Left kidney (tissue), 8 donors: ENCODE measurements at places on chromosomes 4 and X.
A peak's percentile ranks its signal among the peaks of the same experiment; 100 is the strongest.

GRCh38 chr4:58560736-58561135, 1450.6 kb upstream of the IGFBP7 start:
- DNase-seq = no peak

DNA sequence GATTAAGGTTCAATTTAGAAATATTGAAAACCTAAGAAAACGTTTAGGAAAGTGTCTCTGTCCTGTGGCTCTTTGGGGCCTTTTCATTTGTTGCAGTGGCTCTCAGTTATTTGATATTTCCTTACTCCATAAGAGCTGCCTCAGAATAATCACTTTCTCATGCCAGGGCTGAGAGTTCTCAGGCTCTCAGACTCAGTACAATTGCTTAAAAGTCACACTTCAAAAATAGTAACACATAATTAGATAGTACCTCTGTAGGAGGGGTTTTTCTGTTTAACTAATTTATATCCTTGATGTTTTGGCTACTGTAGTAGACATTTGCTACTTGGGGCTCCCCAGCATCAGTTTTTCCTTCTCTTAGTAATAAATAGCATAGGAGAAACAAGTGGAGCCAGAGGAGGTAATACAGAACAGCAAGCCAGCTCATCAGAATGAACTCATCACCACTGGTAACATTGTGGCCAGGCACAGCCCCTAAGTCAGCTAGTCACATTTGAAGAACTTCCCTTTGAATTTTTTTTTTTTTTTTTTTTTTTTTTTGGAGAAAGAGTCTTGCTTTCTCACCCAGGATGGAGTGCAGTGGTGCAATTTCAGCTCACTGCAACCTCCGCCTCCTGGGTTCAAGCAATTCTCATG, 8.0 kb upstream of the HNRNPD start:
- DNase-seq = no peak

GRCh38 chr4:53589511-53589910, 1.8 kb downstream of the LNX1 start:
- DNase-seq = no peak

DNA sequence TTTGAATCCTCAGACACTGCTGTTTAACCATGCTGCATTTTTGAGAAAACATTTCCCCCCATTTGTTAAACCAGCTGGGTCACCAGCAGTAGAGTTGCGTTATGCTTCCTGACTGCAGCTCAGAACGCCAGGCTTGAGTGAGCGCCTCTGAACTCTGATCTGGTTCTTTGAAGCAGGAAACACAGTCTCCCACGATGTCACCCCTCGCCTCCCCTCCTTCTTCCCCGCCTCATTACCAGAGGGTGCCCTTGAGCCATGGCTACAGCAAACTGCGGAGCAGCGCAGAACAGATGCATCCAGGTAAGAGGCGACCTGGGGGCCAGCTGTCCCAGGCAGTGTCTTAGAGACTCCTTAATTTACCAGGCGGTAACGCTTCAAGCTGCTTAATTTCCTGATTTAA, 78.4 kb downstream of the REPS2 start:
- DNase-seq = peak; percentile 60

DNA sequence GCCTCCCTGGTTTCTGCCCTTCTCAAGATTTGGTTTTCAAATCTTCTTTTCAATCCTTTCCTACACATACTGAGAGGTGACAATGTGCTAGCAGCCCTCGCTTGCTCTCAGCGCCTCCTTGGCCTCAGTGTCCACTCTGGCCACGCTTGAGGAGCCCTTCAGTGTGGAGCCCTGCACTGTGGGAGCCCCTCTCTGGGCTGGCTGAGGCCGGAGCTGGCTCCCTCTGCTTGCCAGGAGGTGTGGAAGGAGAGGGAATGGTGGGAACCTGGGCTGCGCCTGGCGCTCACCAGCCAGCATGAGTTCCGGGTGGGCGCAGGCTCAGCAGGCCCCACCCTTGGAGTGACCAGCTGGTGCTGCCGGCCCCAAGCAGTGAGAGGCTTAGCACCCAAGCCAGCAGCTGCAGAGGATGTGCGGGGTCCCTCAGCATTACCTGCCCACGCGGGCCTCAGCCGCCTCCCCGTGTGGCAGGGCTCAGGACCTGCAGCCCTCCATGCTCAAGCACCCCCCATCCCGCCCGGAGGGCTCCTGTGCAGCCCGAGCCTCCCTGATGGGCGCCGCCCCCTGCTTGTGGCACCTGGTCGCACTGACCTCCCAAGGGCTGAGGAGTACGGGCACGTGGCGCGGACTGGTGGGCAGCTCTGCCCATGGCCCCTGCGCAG, 127.5 kb downstream of the COX7B2 start:
- no peak for DNase-seq

- peak; percentile 24 for DNase-seq
These were observed 1.3 kb downstream of the HERC5 start for GRCh38 chr4:88458104-88458740.

DNA sequence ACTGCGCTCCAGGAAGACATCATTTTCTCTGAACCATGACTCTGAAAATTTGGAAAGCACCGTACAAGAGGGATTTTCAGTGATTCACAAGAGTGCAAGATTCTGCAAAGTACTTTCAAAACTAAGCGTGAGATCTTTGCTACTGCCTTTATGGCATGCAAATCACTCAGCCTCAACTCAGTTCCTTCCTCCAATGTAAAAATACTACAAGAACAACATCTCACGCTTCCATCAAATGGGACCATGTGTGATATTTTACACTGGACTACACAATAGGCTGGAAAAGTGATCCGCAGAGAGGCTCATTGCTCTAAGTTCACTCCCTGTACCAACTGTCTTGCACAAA, 674 bp upstream of the IL15 start:
- DNase-seq = no peak

DNA sequence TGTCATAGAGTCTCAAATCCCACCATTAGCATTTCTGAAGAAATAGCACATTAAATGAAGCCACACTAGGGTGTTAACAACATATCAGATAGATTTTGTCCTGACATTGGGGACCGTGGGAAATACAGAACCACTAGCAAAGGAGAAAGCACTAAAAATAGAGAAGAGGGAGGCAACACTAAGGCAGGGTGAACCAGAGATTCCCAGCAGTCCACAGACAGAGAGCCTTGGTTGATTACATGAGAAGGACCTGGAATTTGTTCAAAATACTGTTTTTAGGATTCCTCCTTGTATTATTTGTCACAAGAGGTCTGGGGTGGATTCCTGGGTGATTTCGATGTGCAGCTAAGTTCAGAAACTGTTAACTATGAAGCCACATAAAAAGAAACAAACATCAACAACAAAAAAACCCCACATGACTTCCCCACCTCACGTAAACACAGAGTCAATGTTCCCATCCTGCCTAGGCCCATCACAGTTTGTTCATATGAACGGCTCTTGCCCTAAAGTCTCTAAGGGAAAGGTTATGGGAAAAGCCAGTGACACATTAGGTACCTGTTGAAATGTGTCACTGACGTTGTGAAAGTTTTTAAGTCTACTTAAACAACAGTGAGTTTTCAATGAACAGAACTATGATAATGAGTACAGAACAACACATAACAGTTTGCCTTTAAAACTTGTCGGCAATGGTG, 23.6 kb upstream of the GRSF1 start:
- DNase-seq = no peak

DNA sequence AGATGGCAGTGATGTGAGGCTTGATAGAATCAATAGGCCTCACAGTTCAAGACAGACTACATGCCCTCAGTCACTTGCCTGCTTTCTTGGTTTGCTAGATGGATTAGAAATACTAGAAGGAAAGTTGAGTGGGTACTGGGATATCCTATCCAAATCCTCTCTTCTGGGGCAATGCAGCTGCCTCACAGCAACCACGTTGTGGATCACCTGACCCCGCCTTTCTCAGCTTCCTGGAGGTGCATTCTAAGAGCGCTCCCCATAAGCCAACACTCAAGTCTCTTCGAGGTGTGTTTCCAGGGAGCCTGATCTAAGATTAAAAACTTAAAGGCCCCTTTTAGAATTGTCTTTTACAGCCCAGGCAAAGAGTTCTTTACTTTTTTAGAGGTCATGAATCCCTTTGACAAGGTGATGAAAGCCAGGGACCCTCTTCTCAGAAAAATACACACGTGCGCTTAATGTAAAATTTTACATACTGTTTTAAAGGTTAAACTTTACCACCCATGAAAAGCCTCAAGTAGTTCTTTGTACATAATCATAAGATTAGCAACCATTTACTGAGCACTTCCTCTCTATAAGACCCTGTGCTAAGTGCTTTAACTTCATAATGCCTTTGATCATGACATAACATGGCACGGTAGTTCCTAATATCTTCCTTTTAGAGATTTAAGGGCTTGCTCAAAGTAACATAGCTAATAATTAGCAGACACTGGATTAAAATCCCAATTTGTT, 840 bp upstream of the RPL34 start:
- no peak for DNase-seq

DNA sequence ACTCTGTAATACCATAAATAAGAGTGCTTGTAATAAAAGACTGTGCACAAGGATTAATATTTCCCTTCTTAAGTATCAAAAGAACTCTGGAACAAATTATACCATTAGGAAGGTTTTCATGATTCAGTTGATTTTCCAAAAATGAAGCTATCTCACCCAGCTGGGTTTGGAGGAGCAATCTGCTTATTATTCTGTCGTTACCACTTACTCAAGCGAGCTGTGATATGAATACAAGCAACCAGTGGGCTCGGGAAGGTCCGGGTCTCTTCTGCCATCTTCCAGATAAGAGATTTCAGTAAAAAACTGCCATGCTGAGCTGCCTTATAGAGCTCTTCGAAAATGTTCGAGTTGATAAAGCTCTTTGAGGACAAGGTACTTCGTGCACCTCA, 15.3 kb downstream of the SMIM20 start:
- DNase-seq = no peak

DNA sequence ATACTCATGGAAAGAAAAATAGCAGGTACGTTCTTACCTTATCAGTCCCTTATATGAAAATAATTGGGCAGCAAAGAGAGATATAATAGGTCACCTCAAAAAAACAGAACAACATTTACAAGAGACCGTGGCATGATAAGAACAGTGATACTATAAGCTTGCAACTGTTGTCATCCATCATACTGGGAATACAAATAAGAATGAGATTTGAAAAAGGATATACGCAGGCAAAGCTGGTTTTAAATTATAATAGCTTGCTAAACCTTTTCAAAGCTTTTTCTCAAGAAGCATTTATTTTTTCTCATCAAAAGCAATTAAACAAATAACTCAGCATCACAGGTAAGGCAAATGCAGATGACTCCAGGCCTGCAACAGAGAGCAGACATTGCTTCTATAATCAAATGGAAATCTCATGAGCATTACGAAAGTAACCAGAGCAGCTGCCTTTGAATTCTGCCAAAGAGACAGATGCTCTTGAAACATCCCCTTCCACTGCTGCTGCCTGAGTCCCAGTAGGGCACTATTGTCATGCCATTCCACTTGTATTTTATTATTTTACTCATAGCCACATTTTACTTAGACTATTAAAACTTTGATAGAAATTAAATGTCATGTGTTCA, 620.6 kb upstream of the GNPDA2 start:
- DNase-seq = no peak

DNA sequence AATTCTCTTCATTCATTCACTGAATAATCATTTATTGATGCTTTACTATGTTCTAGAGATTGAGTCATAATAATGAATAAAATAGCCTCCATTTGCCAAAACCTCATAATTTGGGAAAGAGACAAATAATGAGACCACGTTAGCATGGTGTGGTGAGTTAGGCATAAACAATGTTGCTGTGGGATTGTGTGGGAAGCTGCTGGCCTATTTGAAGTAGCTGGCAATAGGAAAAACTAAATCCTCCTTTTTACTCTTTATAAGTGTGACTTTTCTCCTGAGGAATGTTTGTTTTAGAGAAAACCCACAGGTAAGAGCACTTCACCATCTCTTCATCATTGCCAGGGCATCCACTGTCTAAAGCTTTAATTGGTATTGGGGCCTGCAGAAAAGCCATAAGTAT, 95.3 kb downstream of the AREG start:
- DNase-seq = no peak

GRCh38 chr4:137361756-137362470, 170.4 kb downstream of the PCDH18 start:
- DNase-seq = no peak

- no peak for DNase-seq
These were observed 111.0 kb downstream of the PDE5A start for GRCh38 chr4:119517361-119518229.

DNA sequence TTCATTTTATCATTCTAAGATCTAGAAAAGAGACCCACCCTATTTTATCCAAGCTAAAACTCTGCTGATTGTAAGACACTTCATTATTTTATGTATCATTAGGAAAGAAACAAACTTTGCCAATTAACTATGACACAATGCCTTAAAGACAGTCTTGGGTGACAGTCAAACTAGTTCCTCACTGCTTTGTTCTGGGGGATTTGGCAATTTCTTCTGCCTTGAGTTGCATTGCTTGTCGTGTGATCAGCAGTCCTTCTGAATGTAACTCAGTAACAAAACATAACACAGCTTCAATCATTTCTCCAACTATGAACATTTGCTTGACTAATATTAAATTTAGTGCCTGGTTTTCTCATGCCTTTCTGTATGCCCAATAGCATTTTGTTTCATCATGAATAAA, 577.9 kb upstream of the DIPK2B start:
- no peak for DNase-seq

DNA sequence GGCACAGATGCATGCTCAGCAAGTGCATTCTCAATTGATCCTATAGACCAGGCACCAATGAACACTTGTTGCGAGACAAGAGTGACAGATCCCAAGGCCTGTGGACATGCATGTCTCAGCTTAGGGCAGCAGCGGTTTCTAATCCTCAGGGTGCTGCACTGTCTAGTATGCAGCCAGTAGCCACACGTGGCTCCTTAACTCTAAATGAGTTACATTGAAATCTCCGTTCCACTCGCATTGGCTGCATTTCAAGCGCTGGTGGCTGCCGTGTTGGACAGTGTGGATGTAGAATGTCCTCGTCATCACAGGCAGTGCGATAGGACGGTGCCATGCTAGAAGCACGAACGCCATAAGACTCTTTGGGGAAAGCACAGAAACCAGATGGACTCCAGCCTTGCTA, 24.0 kb upstream of the AFAP1 start:
- no peak for DNase-seq

DNA sequence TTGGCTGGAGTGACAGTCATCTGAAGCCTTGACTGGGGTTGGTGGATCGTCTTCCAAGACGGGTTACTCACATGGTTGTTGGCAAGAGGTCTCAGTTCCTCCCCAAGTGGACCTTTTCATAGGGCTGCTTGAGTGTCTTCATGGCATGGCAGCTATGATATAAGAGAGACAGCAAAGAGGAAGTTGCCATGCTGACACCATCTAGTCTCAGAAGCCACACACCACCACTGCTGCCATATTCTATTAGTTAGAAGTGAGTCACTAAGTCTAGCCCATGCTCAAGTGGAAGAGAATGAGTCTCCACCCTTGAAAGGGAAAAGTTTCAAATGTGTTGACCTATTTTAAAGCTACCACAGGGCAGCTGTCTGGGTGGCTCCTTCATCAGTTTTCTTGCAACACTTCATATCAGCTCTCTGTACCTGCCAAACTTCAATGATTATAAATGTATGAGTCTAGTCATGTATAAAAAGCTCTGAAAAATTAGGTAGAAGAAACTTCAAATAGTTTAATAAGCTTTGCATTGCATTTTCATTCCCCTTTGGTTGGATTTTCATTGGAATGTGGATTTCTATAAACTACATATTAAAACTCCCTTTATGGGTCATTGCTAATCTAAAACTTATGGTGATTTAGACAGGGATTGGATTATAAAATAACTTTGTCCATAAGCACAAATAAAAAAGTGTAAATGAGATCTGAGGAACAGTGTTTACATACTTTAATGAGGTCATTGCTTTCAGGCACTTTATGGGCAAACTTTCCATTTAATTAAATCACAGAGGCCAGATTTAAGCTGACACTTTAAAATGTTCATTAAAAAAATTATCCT, 68.0 kb upstream of the ATXN3L start:
- DNase-seq = no peak

GRCh38 chr4:137804906-137805495, 272.7 kb upstream of the PCDH18 start:
- no peak for DNase-seq
